ENCODE measurements at places on chromosomes 12 and 14.

GRCh38 chr12:108425238-108425795 lies 86.2 kb upstream of the CMKLR1 start:
- no peak for DNase-seq

DNA sequence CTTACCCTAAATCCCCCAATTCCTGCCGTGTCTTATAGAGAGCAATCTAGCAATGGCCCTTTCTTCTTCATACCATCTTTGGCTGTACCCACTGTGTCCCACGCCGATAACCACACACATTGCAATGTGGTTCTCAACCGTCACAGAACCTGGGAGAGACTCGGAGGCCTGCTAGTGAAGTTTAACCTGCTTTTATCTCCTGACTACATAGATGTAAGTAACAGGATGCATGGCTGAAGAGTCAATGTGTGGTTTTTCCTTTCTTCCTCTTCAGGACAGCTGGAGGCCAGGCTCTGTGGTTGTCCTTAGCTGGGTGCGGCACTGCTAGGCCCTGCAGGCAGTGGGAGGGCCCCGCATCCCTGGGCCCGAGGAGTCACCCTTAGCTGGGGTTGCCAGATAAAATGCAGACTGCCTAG lies 51.3 kb downstream of the ZNF664 start:
- DNase-seq = no peak

GRCh38 chr14:68668531-68668930 lies 124.3 kb downstream of the ZFP36L1 start:
- DNase-seq = no peak

- peak; percentile 11 for DNase-seq
Measured at GRCh38 chr12:48285751-48286650, 64.7 kb downstream of the ZNF641 start.

DNA sequence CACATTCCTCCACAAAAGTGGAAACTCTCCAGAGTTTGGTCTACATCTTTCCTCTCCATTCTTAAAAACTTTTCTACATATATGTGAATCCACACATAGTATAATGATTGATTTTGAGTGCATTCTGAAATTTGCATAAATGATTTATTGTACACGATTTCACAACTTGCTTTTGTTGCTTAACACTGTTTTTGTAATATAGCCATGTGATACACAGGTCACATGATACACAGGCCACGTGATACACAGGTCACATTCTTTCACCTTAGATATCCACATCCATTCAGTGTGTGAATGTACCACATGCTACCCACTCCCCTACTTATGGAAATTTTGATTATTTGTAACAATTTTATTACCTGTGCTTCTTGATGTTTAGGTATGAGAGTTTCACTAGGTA lies 319.1 kb downstream of the ZFP36L1 start:
- no peak for DNase-seq

DNA sequence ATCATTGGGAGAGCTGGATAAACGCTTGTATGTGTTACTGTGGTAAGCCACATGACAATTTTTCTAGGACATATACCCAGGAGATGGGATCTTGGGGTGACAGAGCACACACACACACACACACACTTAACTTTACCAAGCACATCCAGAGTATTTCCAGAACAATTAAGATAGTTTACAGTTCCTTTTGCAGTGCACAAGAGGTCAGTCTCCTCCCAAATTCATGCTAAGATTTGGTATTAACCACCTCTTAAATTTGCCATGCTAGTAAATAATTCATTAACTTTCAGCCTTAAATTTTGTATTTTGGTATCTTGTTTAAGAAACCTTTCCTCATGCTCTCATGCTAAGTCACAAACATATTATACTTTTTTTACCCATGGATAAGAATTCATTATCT lies 33.9 kb upstream of the LIMA1 start:
- DNase-seq = no peak

DNA sequence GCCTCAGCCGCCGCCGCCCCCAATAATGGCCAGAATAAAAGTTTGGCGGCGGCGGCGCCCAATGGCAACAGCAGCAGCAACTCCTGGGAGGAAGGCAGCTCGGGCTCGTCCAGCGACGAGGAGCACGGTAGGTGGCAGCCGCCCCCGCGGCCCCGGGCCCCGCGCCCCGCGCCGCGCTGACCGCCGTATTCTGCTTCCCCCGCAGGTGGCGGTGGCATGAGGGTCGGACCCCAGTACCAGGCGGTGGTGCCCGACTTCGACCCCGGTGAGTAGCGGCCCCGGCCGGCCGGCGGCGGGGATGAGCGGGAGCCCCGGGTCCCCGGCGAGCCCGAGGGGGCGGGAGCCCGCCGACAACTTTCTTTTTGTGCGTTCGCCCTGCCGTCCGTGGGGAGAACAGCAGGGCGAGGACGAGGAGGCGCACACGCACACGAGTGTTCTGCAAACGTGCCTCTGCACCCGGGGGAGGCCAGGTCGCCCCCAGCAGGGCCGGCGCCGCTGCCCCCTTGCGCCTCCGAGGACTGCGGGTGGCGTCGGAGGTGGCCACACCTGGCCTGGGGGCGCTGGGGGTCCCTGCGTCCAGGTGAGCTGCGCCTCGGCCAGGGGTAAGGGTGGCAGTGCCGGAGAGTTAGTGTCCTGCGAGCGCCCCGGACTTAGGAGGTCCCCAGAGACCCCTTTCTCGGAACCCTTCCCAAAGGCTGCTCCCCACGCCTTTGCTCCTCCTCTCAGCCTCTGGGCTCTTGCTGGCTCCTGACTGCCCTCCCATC lies 794 bp downstream of the RCOR1 start:
- DNase-seq = peak; percentile 71

GRCh38 chr12:68560851-68561422 lies 49.8 kb upstream of the RAP1B start:
- no peak for DNase-seq

- DNase-seq = peak; percentile 22
Measured at GRCh38 chr12:123152833-123153232, 1.9 kb upstream of the PITPNM2 start.

DNA sequence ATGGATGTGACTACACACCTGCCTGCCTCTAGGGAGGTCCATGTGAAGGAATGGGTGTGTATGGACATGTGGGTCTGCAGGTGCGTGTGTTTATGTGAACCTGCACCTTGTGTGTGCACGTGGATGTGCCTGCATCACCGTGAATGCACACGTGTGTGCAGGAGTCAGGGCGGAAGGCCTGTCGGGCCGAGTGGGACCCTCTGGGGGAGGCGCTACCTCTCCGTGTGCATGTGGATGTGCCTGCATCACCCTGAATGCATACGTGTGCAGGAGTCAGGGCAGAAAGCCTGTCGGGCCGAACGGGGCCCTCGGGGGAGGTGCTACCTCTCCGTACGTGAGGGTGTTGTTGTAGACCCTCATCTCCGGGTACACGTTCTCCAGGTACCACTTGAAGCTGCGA lies 56.5 kb downstream of the NOC4L start:
- DNase-seq = no peak

GRCh38 chr14:104926619-104927431 lies 2.1 kb downstream of the PLD4 start:
- no peak for DNase-seq

DNA sequence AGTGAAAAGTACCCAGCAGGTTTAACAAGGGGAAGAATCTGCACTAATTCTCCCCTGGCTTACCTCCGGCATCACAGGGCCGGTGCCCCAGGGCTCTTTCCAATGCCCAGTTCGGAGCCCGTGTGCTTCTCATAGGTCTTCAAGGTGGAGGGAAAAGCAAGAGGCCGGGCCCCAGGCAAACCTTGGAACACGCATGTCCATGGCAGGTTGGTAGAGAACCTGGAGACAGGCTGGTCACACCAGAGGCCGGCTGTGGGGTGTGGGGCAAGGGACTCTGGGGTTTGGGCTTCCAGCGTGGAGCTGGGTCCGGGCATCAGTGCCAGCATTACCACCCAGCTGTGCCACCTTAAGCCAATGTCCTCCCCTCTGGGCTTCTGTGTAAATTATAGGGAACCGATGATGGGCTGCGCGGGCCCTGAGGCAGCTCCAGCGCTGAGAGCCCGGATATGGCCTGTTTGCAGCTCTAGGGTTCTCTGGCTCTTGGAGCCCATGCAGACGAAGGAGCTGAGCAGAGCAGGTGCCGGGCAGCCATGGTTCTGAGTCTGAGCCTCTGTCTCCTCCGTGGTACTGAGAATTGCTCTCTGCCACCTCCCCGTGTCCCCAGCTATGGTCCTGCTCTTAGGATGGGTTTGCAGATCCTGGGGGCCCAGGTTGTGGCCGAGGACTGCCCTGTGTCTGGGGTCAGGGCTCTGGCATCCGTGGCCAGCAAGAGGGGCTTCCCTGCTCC lies 197.0 kb upstream of the C14orf180 start:
- no peak for DNase-seq

DNA sequence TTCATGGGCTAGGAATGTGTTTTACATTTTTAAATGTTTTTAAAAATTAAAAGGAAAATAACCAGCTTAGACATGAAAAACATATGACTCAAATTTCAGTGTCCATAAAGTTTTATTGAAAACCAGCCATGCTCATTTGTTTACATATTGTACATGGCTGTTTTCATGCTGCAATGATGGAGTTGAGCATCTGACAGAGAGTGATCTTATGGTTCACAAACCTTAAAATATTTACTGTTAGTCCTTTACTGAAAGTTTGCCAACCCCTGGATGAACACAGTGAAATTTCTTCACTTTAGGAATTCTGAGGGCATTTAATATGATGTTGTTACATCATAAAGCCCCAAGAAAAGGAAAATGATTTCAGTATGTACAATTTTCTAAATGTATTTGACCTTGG lies 16.1 kb downstream of the RASSF9 start:
- no peak for DNase-seq

DNA sequence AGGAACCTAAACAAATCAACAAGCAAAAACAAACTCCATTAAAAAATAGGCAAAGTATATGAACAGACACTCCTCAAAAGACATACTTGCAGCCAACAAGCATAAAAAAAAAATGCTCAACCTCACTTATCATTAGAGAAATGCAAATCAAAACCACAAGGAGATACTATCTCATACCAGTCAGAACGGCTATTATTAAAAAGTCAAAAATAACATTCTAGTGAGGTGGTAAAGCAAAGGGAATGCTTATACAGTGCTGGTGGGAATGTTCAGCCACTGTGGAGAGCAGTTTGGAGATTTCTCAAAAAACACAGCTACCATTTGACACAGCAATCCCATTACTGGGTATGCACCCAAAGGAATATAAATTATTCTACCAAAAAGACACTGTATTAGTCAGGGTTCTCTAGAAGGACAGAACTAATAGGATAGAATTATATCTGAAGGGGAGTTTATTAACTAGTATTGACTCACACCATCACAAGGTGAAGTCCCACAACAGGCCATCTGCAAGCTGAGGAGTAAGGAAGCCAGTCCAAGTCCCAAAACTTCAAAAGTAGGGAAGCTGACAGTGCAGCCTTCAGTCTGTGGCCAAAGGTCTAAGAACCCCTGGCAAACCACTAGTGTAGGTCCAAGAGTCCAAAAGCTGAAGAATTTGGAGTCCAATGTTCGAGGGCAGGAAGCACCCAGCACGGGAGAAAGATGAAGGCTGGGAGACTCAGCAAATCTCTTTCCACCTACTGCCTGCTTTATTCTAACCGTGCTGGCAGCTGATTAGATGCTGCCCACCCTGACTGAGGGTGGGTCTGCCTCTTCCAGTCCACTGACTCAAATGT lies 101.6 kb upstream of the KRAS start:
- no peak for DNase-seq
